Activated CD8-positive, alpha-beta memory T cell treated with anti-CD3 and anti-CD28 coated beads, Interleukin-2, amount 50 U/mL, for 48 hours (primary cell): ENCODE measurements at places on chromosomes 6 and 20.

GRCh38 chr6:54073487-54073886, 37.8 kb upstream of the MLIP start:
- no peak for DNase-seq

- DNase-seq = no peak
Measured at GRCh38 chr20:58755062-58755697, 62.6 kb downstream of the NPEPL1 start.

GRCh38 chr6:33732817-33733708, 13.6 kb downstream of the IP6K3 start:
- no peak for DNase-seq

DNA sequence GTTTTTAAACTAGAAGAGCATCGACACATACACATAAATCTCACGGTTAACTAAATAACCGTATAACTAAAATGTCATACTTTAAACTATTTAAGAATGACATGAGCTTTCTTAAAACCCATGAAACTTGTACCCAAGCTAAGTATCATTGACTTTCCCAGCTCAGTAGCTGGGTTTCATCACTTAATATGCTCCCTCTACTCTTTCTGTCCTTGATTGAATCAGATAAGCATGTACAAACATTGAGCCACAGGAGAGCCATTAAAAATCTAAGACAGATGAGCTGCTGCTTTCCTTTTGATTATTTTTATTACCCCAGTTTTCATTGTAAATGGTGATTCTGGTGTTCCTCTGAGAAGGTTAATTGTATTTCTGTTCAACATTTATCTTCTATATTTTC, 115.8 kb downstream of the FOXO3 start:
- no peak for DNase-seq

DNA sequence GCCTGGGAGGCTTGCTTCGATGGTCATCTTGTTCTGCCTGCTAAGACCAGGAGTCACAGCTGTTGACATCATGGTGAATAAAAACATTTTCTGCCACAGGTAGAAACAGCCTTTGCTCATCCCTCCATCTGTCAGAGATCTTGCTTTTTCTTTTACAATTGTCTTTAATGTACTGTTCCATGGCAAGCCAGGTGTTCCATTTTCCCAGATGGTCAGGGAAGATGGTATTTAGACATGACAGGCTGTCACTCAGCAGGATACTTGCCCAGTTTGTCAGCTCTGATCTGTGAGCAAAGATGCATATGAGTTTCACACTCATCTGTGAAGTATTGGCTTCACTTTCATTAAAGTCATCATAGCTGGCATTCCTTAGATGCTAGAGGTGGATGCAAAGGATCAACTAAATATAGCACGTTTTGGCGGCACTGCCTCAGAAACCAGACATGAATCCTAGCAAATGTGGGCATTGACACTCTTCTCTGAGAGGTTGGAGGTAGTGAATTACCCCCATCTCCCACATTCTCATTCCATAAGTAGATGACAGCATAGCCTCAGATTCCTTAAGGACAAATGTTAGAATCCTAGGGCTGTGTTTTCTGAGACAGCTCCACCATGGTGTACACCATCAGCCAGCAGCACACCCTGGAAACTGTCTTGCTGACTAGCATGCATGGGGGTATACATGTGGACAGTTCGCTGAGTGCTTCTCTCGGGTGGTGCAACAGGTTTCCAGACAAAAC, 4.2 kb downstream of the SSTR4 start:
- DNase-seq = no peak

- no peak for DNase-seq
Measured at GRCh38 chr6:98272060-98272459, 562.3 kb upstream of the POU3F2 start.

GRCh38 chr6:134683783-134684422, 266.0 kb downstream of the ALDH8A1 start:
- DNase-seq = no peak

DNA sequence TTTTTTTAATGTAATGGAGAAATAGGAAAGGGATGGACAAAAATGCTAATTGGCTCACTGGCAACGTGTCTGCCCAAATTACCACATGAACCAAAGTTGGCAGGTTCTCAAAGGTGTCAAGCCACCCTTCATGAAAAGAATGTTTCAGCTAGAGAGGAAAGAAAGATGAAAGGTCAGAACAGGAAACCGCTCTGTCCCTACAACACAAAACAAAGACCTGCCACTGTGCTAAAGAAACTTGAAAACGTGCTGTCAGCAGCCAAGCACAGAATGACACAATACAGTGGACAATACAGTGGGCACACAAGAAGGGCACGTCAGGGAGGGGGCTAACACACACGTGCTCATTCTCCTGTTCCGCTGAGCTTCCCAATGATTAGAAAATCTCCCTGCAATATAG, 4.9 kb downstream of the PREP start:
- no peak for DNase-seq

DNA sequence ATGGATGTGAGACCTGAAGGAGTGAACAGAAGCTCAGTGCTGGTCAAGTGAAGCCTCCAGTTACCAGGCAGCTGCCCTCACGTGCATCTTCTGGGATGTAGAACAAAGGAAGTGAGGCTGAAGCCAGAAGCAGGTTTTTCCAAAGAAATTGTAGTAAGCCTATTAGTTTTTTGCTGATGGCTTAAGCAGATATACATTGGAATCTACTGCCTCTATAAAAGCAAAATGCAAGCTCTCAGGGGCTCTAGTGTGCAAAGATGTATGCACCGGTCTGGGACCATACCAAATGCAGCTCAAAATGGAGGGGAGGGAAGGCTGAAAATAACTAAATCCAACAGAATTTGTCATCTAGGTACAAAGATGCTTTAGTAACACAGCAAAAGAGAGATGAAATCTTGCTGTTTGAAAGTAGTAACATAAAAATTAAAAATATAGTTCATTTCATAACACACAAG, 77.0 kb downstream of the DTNBP1 start:
- DNase-seq = no peak
